HL-60 (cell line): ENCODE measurements at places on chromosomes 5 and 9.

DNA sequence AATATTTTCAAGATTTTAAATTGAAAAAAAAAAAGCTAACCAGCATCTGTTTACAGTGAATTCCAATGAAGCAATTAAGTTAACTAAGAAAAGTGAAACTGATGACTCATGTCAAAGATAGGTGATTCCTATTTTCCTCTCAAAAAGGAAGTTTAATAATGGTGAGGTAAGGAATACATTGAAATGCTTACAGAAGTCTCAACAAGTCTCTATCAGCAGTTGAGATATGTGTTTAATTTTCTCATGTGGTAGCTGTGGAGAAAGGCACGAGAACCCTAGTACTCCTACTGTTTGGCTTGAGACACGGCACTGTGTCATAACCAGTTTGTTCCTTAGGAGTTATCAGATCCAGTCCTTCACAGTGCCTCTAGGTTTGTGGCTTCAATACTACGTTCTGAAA is 114.5 kb downstream of the SLC25A46 start:
- DNase-seq = no peak

DNA sequence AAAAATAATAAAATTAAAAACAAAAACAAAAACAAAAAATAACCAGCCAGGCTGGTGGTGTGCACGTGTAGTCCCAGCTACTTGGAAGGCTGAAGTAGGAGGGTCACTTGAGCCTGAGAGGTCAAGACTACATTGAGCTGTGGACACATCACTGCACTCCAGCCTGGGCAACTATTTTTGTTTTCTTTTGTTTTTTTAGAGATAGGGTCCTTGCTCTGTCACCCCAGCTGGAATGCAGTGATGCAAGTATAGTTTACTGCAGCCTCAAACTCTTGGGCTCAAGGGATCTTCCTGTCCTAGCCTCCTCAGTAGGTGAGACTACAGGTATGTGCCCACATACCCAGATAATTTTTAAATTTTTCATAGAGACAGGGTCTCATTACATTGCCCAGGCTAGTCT is 80.6 kb downstream of the CEMIP2 start:
- no peak for DNase-seq

- DNase-seq = no peak
These were observed 13.3 kb upstream of the SLC31A2 start for GRCh38 chr9:113137196-113138168.

GRCh38 chr9:114387680-114388356 is at the start of gene AKNA:
Gene AKNA (minus strand): TSS chr9:114387982. CDS start chr9:114381333, 6,649 bp downstream.
- peak; percentile 84 for DNase-seq

- DNase-seq = no peak
These were observed 55.9 kb upstream of the EGFL7 start for GRCh38 chr9:136606687-136607333.

DNA sequence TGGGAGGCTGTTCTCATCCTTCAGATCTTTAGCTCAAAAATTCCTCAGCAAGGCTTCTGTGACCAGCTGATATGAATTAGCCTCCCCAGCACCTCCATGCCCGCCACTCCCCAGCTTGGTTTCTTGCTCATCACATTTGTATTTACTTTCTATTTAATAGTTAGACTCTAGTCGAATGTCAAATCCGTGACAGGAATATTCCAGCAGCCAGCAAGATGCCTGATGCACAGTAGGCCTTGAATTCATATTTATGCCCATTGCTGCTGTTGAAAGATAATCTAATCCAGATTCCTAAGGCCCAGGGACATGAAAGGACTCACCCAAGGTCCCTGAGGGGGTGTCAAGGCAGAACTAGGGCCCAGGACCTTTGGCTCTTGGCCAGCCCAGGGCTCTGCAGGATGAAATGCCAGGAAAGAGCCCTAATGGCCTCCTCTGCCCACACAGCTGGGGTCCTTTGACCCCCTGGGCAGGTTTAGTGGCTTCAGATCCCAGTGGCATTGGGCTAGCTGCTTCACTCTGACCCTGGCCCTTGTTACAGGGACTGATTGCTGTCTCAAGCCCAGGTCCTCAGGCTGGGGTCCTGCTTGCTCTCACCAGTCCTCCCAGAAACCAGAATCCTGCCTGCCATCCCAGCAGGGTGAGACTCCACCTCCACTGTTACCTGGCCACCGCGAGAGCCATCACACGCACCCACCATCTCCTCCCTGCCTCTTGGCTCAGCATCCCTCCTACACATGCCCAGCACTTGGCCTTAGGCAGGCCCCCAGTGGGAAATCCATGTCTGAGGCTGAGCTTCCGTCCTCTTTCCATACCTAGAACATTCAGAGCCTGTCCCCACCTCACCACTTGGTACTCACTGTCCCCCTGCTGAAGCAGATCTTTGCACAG is 7.3 kb downstream of the CSF1R start:
- no peak for DNase-seq

DNA sequence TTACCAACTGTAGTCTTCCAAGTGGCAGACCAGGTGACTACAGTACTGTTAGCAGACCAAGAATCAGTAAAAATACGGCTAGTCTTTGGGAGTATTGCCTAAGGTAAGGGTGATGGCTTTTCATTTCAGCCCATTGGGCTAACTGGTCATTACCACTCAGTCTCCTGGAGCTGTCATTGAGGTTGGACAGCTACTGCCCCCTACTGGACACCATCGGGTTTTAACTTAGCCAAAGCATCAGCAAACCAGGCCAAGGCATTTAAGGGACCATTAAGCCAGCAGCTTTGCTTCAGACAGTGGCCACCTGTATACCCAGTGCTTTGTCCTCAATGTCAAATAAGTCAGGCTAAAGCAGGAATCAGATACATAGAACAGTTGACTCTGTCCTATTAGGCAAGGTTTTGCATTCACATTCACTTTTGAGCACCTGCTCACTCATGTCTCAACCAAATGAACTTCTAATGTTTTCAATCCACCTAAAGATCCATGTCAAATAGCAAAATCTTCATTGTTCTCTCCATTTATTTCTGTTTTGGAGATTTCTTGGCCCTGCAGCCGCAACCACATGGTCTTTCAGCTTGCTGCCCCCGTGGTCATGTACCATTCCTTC is 117.2 kb downstream of the INVS start:
- peak; percentile 62 for DNase-seq

DNA sequence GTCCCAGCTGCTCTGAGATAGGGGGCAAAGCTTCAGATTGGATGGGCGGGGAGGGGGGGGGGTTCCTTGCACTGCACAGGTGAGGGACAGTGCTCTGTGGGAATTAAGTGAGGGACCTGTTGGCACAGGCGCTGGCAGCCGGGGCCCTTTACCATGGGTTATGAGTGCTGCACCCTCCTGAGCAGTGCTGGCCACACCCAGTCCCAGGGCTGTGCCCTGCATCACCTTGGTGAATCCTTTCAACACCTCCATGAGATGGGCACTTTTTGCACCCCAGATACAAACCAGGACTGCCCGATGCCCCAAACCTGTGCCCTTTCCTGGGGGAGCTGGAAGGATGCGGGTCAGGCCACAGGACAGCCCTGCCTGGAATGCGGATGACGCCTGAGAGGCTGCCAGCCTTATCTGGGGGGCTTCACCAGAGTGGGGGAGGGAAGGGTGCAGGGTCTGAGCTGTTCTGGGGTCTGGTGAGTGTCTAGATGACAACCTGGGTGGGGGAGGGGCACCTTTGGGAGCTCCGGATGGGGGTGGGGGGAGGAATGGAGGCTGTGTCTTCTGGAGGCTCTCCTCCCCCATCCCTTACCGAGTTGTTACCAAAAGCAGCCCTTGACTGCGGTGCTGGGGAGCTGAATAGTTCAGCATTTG is 5.2 kb downstream of the CRB2 start:
- DNase-seq = no peak

- DNase-seq = no peak
These were observed 178.1 kb upstream of the IL12B start for GRCh38 chr5:159508344-159508743.

DNA sequence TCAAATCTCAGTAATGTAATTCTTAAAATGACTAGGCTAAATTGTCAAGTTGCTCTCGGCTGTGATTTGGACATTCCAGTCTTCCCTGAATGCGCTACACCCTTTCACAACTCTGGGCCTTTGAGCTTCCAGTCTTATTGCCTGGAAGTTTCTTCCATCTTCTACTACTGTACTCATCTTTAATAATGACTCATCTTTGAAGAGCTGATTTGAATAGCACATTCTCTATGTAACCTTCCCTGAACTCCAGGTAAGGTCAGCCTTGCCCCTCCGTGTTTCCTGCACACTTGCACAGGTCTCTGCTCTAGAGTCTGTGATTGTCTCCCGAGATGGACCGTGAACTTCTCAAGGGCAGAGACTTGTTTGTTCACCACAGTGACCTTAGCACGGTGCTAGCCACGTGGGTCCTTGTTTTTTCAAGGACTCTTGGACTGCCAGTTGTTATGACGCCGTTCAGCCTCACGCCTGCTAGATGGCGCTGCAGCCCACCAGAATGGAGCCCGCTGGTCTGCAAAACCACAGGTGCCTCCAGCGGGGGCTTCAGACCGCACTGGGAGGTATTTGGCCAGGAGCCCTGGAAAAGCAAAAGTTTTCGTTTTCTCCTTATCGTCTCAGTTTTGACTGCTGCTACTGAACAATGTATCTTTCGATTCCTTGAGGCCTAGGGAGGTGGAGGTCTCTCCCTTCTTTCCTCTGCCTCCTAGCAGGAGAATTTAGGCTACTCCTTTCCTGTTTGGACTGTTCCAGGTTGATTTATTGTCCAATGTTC is 44.4 kb downstream of the SEC61B start:
- peak; percentile 29 for DNase-seq

DNA sequence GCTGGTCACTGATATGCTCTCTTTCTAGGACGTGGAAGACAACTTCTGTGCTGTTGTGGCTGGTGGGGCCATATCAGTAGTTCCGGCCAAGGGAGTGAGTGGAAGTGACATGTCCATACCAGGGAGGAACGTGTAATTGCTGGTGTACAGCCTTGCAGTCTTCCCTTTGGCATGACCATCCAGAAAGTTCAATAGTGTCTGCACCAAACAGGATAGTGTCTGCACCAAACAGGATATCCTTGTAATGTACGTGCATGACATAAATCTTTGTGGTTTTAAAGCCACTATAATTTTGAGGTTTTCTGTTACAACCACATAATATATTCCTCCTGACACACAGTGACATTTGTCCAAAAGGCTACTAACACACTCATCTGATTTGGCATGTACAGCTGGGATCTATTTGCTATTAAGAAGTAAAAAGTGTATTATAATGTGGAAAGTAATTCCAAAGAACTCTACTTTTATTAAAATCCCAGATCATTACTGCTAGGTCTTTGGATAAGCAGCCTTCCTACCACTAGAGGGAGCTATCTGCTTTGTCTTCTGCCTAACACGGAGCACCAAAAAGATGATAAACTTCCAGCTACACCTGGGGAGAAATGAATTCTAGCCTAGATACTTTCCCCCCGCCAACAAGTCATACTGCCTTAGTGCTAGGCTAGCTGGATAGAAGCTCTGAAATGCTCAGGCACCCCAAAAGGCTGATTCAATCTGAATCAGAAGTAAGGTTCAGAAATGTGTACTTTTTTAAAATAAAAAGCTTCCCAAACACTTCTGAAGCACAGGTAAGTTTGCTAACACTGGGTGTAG is 52.7 kb downstream of the RNF145 start:
- peak; percentile 39 for DNase-seq

DNA sequence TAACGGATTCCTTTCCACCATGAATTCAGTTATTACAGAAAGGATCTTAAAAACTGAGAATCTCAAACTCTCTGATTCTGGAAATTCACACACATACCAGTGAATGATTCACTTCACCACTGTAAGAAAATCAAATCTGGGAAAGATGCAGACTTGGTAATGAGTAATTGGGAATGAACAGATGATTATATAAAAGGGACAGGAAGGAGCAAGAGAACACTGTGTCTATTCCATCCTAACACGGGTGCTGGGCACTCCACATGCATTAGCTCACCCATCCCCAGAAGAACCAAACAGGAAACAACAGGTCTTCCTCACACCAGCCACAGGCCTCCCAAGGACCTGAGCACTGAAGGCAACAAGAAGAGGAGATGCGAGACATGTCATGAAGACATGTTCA is 74.8 kb upstream of the ZNF622 start:
- DNase-seq = no peak

DNA sequence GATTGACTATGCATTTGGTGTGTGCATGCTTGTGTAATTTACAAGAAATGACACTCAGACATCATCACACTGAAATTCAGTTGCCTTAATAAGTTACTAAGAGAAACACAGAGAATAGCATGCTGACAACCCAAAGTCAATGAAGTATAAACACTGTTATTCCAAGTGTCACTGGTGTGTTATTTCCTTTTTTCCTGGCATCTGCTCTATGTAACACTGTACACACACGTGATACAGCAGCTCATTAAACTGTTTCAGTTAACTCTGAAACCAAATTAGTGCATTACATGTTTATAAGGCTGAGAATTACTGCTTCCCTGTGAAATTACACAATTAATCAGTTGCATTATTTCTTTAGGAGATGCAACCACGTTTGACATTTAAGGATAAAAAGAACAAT is 252.7 kb downstream of the EFNA5 start:
- no peak for DNase-seq

DNA sequence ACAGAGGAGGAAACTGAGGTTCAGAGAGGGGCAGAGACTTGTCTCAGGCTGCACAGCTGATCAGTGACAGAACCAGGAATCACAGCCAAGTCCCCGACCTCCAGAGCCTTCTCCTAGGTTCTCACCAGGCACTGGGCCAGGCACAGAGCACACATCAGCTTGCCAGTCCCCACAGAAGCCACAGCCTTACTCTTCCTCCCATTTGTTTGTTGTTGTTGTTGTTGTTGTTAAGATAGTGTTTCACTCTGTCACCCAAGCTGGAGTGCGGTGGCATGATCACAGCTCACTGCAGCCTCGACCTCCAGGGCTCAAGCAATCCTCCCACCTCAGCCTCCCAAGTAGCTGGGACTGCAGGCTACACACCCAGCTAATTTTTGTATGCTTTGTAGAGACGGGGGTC is 41.4 kb downstream of the NAIF1 start:
- DNase-seq = no peak

DNA sequence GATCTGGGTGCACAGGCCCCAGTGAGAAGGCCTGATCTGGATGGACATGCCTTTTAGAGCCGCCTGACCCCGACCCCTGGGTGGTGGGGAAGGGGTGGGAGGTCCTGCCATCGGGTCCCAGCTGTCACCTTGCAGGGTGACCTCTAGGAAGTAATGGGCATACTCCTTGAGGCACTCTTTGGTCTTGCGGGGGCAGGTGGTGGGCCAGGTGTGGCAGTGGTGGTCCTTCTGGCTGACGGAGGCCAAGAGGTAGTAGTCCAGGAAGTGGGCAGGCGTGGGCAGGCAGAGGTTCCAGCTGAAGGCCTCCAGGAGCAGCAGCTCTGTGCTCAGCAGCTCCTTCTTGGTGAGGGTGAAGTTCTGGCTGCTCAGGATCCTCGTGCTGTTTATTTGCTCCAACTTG is 30.0 kb downstream of the FABP6 start:
- DNase-seq = no peak

- DNase-seq = no peak
These were observed 32.2 kb upstream of the GRIA1 start for GRCh38 chr5:153458268-153458667.
